ENCODE measurements at places on chromosomes 1 and 21. TPM values are rescaled to one million over a fixed set of nuclear protein-coding genes. Genes with fewer than 3 reads are reported as not detected.

Gene OR2T11
- polyA plus RNA-seq: not detected

Gene OR6N1
- not detected for polyA plus RNA-seq

Gene PRRC2C
- polyA plus RNA-seq: 88.9 TPM

Gene PTGFR
- polyA plus RNA-seq: 7.8 TPM
